ENCODE measurements at places on chromosomes 7 and 10.

- no peak for DNase-seq
Observed at GRCh38 chr7:73988197-73988596, 39.8 kb upstream of the ELN start.

GRCh38 chr7:131370523-131370968 is 42.9 kb downstream of the MKLN1 start:
- DNase-seq, result no peak

DNA sequence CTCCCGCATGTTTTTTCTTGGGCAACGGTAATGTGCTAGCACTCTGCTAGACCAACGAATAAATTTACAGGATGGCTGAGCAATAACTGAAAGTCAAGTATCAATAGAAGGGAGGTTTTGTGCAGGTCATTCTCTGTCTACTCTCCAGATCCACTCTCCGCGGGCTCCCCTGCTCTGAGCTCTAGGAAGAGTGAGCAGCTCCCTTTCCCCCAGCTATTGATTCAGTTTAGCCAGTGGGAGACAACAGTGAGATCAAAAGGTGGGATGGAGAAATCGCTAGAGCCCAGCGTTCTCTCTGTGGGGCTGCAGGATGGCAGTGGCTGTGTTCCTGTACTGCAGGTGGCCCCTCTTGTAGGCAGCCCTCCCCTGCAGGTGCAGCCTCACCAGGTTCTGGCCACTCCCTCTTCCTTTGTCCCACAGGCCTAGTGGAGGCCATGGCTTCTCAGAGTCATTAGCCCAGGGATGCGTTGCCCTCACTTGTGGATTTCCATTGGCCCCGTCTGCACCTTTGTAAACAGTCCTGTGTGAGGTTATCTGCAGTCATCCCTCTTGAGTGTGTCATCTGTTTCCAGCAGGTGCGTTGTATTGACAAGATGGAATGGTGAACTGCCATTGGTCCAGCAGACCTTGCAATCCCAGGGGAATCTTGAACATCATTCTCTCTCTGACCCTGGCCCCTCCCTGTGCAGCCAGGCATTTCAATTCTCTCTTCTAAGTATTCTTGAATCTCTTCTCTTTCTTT is 11.1 kb downstream of the MSRB2 start:
- DNase-seq, result no peak

DNA sequence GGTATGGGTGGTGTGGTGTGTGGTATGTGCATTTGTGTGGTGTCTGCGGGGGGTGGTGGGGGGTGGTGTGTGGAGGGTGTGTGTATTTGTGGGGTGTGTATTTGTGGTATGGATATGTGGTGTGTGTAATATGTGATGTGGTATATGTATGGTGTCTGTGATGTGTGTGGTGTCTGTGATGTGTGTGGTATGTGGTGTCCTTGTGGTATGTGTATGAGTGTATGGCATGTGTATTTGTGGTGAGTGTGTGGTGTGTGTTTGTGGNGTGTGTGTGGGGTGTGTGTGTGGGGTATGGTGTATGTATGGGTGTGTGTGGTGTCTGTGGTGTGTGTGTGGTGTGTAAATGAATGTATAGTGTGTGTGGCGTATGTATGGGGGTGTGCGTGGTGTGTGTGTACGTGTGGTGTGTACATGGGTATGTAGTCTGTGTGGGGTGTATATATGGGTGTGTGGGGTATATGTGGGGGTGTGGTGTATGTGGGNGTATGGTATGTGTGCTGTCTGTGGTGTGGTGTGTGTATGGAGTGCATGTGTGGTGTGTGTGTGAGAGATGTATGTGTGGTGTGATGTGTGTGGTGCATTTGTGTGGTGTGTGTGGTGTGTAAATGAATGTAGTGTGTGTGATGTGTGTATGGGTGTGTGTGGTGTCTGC is 27.1 kb upstream of the CHST15 start:
- no peak for DNase-seq

GRCh38 chr10:104128214-104128613 is 6.2 kb downstream of the SFR1 start:
- DNase-seq, result no peak
